Stomach (tissue), 19 donors: ENCODE measurements at places on chromosomes 6 and 20. TPM values are rescaled to one million over a fixed set of nuclear protein-coding genes. Genes with fewer than 3 reads are reported as not detected.

The AKAP12 gene
- 43.7 TPM for total RNA-seq

The BPIFB2 gene
- not detected for total RNA-seq

The RIPPLY2 gene
- not detected for total RNA-seq

The PSORS1C2 gene
- total RNA-seq: not detected

DNA sequence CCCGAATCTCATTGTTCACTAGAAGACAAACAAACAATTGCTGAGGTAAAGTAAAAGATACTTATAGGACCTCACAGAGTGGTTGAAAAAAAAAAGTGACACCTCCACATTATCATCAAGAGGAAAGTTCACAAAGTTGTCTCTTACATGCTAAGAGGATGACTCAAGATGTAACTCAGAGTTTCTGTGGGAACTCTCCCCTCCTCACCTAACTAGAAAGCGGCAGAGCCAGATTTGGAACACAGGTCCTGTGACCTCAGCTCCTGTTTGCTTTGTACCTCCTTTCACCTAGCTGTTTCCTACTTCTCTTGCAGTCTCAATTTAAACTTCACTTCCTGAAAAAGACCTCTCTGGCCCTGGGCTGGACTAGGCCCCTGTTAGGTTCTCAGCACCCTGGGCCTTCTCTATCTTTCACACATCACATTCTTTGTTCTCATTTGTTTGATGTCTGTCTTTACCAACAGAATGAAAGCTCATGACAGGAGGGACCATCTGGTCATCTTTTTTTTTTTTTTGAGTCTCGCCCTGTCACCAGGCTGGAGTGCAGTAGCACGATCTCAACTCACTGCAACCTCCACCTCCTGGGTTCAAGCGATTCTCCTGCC lies 60.8 kb downstream of the CD24 start:
- no peak for DNase-seq

GRCh38 chr6:26483727-26484126 lies 16.4 kb upstream of the BTN1A1 start:
- no peak for DNase-seq

- no peak for DNase-seq
Measured at GRCh38 chr6:90709431-90709996, 122.6 kb upstream of the MAP3K7 start.

DNA sequence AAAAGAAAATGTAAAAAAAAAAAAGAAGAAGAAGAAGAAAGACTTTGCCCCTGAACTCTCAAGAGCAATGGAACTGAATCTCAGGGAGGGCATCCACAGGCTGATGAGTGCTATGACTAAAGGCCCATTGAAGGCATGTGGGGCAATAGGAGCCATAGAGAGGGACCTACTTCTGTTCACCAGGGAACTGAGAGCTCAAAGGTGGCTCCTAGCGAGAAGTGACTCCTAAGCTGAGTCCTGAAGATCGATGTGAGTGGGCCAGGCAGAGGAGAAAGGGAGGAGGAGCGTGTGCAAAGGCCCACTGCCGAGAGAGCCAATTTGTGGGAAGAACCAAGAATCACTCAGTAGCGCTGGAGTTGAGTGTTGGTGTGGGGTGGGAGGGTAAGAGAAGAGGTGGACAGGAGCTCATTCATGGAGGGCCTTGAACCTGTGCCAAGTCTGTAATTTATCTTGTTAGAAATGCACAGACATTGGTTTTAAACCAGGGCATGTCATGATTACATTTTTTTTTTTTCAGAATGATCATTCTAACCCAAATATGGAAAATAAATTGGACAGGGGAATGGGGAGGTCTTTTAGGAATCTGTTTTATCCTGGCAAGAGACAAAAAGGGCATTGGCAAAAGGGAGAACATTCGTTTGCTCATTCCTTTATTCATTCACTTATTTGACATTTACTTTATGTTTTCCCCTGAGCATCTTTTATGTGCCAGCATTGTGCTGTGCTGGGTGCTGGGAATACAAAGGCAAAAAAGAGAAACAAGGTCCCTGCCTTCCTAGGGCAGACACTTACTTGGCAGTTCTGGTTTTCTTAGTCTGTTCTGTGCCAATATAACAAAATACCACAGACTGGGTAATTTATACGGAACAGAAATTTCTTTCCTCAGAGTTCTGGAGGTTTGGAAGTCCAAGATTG lies 67.4 kb upstream of the DSP start:
- DNase-seq: no peak

DNA sequence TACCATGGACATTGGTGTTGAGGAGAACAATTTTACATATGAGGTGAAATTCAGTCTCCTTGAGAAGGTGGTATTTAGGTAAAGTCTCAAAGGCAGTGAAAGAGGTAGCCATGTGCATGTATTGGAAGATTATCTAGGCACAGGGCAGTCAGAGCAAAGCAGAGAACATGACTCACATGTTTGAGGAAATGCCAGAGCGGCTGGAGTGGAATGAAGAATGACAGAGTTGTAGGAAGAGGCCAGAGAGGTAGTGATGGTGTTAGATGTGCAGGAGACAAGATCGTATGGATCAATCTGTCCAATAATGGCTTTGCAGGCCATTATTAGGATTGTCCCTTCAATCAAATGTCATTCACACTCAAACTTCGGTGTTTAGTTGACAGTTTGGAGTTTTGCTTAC lies 449.4 kb upstream of the PTCHD4 start:
- no peak for DNase-seq

DNA sequence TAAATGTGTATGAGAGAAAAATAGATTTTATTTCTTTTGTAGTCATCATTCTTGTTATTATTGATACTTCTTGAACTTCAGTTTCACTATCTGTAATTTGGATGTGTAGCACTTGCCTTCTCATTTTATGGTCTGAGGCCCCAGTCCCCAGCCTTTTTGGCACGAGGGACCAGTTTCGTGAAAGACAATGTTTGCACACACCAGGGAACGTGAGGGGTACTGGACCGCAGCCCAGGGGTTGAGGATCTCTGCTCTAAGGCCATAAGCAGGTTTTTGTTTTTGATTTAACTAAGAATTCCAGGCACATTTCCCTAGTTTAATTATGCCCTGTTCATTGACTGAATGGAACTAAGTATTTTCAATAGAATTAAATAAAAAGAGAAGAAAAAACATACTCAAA lies 261.5 kb downstream of the BMP2 start:
- no peak for DNase-seq

DNA sequence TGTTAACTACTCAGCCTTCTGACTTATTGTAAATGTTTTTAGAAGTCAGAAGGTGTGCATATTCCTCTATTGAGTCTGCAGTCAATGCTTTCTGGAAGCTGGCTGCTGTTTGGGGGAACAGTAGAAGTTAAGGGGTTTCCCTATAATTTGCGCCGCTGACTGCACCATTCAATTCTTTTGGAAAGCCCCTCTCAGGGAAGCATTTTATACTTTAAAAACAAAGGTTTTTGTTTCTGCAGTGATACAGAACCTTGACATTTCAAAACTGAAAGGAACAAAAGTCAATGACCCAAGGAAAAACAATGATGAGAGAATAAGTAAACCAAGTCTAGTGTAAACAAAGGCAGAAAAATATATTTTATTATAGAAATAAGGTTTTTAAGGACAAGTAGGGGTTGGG lies 120.8 kb upstream of the TNFAIP3 start:
- no peak for DNase-seq
